Erythroblast (primary cell): ENCODE measurements at places on chromosomes 1 and 21.

GRCh38 chr1:6800745-6801144, 15.5 kb downstream of the CAMTA1 start:
- no peak for DNase-seq

- no peak for DNase-seq
Measured at GRCh38 chr1:54627196-54627595, 3.9 kb upstream of the FAM151A start.

- no peak for DNase-seq
Measured at GRCh38 chr1:231201979-231202633, 38.9 kb upstream of the GNPAT start.

DNA sequence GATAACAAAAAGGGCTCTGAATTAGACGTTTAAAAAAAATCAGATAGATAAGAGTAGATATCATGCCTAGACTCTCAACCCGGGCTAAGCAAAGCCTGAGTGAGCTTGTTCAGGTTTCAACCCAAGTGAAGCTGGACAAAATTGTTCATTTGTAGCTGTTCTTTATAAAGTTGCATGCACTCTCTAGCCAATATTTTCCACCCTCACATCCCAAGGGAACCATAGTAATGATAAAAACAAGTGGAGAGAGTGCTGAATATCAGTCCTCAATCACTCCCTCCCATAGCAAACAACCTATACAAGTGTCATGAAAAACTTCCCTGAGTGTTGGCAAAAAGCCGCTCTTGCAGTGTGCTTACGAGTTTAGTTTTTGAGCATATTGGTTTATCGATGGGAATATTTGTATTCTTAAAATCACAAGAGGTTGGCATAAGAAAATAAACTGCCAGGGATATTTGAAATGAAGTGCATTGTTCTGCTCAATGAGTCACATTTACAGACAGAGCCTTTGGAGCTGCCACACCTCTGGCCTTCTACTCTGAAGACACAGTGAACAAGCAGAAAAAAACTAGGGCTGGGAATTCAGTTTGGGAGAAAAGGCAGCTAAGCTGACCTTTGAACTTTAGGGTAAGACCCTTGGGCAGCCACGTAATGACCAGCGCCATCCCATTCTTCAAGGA, 2.2 kb upstream of the CLCA2 start:
- DNase-seq, result no peak

GRCh38 chr1:52482326-52483004, 70.4 kb downstream of the TUT4 start:
- DNase-seq, result no peak
